SHP77 treated with DMSO at 0.1 percent for 48 hours (cell line): ENCODE measurements at places on chromosomes 16 and 17.

DNA sequence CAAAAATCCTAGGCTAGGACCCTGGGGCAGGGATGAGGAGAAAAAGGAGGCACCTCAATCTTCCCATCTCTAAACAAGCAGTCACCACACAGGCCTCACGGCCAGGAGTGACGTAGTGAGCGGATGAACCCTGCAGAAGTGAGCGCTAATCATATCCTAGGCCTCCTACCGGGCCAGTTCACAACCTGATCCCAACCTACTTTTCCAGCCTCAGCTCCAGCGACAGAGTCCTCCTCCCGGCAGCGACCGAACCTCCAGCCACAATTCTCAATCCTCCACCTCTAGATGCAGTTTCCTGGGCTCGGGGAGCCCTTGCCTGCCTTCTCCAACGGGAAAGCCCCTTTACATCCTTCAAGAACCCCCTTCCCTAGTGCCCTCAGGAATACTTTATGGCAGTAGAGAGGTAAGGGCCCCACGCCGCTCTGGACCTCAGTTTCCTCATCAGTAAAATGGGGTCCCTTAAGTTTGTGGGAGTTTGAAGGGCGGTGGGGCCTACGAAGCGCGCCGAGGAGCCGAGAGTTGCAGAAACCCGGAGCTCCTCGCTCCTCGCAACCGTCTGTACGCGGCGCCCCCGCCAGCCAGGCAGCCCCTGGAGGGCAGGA lies 1.4 kb downstream of the ZNF668 start:
- DNase-seq, result no peak

GRCh38 chr17:72974605-72975232 lies 117.8 kb downstream of the SLC39A11 start:
- no peak for DNase-seq

DNA sequence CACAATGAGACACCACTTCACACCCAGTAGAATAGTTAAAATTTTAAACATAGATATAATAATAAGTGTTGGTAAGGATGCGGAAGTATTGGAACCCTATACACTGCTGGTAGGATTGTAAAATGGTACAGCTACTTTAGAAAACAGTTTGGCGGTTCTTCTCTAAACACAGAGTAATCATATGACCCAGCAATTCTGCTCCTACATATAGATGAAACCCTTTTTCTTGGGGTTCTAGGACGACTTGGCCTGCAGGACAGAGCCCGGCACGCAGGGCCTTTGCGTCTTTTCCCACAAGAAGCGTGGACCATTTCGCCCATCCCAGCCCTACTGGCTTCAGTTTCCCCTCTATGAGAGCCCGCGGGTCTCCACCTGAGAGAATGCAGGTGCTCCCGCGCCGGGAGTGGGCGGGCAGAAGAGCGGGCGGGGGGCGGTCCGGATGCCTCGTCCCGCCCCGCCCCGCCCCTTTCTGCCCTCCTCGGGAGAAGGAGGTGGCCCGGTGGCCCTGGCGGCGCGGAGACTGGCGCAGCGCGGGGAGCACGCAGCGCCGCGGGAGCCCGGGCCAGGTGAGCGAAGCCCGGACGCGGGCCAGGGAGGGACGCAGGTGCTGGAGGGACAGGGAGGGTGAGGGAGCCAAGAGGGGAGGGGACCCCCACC lies at the start of gene SDR42E2:
Gene SDR42E2 (plus strand): TSS at position 508 of the 657 bp plus-strand sequence. CDS start 3,077 bp downstream, outside the sequence.
- DNase-seq, result no peak

- DNase-seq, result no peak
Observed at GRCh38 chr17:33318241-33318640, 25.1 kb upstream of the ASIC2 start.

DNA sequence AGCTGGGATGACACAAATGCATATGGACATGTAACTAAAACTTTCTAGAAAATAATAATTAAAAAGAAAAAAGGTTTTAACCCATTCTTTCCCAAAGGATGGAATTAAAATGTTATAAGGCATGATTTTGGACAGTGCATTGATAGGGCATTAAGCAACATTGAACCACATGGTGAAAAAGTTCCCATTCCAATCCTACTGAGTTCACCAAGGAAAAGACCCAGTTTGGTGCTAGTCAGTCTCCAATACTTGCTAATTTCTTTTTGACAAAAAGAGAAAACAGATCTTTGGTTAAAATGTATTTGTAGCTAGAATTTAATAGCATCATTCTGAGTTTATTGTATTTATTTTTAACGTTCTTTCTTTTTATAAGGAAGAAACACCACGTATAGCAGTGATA lies 28.1 kb downstream of the EMP2 start:
- no peak for DNase-seq

- DNase-seq, result no peak
Observed at GRCh38 chr16:84959045-84959576, 52.2 kb downstream of the ZDHHC7 start.

GRCh38 chr17:15220785-15221184 lies 44.3 kb downstream of the PMP22 start:
- no peak for DNase-seq

- DNase-seq, result peak; percentile 20
Observed at GRCh38 chr17:64117981-64118979, 11.7 kb downstream of the ERN1 start.

DNA sequence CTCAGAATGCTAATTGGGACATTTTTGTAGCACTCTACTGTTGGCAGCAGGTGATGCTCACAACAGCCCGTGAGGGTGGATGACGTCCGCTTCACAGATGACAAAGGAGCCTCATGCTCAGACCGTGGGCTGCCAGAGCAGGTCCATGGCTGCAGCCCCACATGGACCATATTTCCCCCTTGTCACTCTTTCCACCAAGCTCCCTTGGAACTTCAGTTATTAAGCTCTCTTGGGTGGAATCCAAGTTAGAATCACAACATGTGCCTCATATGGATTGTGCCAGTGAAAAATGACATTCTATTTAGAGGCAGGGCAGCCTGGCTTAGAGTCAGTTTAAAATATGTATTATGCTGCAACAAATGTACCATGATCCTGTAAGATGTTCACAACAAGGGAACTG lies 33.2 kb upstream of the STH start:
- no peak for DNase-seq

DNA sequence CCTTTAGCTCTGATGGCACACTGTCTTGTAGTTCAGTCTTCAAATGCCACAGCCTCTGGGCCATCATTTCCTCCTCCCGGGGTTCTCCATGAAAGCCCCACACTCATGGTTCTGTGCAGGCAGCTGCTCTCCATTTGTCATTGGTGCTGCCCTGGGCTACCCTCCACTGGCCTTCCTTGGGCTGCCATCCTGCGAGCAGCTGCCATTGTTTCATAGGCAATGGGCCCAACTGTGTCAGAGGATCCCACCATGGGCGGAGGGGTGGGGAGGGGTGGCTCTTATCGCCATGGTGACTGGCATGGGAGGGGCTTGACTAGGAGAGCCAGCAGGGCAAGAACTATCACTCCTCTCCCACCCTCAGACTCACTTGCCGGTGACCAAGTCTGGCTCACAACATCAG lies 38.6 kb upstream of the BRD7 start:
- DNase-seq, result no peak

DNA sequence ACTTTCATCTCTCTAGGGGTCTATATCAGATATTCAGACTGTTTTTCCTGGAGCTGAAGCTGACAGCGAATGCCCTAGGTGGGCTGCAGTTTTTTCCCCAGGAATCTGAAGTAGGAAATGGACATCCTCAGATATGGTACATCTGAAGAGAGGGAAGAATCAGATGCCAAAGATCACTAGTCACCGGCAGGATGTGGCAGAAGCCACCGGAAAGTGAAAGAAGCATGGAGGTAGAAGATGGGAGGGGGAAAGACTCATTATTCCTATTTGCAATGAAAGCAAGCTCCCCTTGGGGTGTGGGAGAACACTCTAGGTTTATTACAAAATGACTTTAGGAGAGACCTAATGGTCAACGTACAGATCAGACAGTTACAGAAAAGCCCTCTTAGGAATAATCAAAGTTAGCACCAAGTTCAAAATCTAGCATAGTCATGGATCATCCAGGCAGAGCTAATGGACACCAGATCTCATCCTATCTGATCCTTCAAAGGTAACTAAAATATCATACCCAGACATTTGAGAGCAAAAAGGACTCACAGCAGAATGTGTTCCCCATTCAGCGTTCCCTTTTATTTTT lies 110.7 kb downstream of the HS3ST3A1 start:
- DNase-seq, result no peak

DNA sequence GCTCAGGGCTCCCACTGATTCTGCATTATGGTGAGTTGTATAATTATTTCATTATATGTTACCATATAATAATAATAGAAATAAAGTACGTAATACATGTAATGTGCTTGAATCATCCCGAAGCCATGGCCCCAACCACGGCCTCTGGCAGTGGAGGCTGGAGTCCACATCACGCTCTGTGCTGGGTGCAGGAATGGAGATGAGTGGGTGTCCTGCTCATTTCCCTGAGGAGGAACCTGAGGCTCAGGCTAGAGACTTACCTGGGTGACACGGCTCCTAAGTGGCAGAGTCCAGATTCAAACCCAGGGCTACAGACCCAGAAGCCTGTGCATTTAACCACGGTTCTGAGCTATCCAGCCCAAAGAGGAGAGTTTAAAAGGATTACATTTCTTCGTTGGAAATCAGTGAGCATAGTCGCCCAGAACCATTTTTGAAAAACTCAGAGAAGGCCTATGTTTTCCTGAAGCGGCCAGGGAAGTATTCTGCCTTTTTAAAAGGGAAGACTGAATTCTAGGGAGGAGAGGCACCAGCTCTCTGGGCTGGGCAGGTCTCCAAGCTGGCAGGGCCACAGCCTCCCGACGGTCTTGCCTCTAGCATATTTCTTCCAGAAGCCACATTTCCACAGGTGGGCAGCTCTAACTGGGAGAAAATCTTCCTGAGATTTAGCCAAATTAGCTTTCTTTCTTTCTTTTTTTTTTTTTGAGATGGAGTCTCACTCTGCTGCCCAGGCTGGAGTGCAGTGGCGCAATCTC lies 6.7 kb downstream of the IL4R start:
- no peak for DNase-seq

DNA sequence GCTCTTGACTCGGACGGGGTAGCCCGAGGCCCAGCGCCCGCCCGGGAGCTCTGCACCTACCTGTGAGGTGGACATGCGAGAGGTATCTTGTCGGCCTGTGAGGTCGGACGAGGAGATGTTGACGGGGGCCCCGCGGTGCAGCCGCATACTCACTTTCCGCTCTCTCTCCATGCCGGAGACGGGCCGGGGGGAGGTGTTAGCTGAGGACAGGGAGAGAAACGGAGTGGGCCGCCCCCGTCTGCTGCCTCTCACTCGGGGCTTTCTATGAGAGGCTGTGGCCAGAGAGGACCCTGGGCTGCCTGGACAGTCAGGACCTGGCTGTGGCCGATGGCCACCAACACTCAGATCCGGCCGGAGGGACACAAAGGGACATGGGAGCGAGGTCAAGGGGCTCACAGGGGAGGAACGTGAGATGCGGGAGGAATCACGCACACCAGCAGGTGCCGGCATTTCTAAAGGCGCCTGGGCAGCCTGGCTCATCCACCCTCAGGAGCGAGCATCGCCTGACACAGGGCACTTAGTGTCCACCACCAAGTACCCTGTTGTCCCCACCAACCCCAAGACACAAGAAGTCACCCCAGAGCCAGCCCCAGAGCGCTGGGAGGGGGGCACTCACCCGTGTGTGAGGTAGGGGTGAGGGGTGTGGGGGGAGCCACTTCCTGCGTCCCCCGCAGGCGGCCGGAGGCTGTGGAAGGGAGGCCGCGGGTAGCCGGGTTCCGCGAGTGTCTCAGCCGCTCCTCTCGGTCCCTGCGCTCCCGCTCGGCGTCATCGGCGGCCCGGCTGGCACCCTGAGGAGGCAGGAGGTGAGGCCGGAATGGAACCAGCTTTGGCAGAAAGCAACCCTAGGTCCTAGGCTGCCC lies 20.2 kb downstream of the SLC16A3 start:
- DNase-seq, result no peak

DNA sequence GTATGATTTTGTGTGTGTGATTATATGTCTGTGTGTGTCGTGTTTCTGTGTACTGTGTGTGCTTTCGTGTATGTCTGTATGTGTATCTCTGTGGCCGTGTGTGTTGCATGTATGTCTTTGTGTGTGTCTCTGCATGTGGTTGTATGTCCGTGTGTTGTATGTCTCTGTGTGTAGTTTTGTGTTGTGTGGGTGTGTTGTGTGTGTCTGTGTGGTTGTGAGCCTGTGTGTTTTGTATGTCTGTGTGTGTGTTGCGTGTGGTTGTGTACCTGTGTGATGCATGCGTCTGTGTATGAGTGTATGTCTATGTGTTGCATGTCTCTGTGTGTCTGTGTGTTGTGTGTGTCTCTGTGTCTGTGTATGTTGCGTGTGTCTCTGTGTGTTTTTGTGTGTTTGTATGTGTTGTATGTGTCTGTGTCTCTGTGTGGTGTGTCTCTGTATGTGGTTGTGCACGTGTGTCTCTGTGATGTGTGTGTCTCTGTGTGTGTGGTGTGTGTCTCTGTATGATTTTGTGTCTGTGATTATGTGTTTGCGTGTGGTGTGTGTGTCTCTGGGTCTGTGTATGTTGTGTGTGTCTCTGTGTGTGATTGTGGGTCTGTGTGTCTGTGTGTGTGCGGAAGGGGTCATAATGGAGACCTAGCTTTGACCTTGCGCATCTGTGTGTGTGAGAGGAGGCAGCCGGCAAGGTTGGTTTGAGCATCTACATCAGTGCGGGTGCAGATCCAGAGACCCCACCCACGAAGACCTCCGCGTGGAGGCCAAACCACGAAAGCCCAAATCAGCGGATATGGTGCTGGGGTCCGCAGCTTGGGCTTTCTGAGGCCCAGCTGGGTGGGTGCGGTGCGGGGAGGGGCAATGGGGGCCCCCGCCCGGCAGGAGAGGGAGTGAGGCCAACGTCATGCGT lies 212.6 kb upstream of the GSE1 start:
- no peak for DNase-seq

DNA sequence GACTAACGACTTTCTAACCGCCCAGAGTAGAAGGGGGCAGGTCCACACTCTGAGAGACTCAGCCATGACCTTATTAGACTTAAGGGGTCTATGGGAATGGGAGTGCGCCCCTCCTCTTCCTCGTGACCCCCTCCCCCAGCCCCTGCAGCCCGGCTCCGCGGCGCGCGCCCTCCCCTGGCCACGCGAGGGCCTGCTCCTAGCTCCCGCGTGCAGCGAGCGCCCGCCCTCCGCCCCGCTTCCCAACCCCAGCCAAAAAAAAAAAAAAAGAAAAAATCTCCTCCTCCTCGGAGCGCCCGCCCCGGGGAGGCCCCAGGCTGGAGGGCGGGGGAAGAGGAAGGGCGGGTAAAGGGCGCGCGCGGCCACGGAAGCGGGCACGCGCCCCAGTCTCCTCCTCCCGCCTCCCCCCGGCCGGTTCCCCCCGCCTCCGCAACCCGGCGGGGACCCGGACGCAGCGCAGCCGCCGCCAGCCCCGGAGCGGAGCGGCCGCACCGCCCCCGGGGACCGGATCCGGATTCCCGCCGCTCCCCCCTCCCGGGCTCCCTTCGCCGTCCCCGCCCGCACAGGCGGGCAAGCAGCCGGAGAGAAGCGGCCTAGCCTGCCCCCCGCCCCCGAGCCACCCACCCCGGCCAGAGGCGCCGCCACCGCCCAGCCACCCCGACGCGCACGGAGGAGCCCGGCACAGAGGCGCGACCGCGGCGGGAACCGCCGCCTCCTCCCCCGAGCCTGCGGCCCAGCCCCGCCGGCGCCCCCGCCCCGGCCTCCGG lies 949 bp downstream of the UBTF start:
- peak; percentile 77 for DNase-seq

GRCh38 chr17:20059728-20060188 lies 50.6 kb downstream of the SPECC1 start:
- no peak for DNase-seq
